H1 (cell line): ENCODE measurements at places on chromosomes 1 and 21.

- DNase-seq, result no peak
Observed at GRCh38 chr1:92329347-92330129, 30.7 kb downstream of the RPAP2 start.

DNA sequence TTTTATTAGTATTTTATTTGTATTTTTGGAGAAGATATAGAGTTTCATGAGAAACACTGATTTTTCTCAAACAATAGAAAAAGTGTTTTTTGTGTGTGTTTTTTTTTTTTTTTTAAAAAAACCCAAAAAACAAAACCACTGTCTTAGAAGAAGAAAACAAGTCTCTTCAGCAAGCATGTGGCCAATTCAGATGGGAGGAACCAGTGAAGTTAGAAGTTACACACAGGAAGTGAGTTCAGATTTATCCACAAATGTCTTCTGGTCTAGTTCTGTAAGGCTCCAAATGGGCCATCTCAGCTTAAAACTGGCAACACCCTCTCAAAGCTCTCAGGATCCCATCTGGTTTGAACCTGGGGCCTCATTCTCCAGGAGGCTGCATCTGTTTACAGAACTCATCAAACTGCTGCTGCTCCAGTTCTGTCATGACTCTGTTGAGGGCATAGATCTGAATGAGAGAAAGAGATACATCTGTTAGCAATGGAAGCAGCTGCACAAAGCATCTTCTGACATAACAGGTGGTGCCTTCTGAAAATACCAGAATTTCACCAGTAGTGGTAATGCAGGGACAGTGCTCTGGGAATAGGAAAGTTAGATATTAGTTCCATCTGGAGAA, 9.8 kb upstream of the ERMAP start:
- DNase-seq, result no peak

DNA sequence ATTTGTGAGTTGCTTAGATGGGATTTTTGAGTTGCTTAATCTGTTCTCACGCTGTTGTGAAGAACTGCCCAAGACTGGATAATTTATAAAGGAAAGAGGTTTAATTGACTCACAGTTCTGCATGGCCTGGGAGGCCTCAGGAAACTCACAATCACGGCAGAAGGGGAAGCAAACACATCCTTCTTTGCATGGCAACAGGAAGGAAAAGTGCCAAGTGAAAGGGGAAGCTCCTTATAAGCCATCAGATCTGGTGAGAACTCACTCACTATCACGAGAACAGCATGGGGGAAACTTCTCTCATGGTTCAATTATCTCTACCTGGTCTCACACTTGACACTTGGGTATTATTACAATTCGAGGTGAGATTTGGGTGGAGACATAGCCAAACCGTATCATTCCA, 10.3 kb downstream of the CLIC6 start:
- DNase-seq, result no peak

DNA sequence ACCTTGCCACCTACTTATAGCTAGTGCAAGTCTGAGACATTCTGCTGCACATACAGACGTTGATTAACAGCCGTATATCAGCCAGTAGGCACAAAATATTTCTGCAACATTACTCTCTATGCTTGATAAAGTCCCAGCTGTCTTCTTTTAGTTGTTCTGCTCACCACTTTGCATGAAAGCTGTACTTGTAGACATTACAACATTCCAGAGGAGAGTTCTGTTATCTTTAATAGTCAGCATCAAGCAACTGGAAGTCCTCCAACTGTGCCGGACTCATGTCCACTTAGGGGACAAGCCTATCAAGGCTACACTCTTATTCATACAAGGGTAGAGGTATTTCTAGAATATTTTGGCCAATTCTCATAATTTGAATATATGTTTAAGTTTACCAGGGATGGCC, 50.0 kb downstream of the CACHD1 start:
- no peak for DNase-seq

DNA sequence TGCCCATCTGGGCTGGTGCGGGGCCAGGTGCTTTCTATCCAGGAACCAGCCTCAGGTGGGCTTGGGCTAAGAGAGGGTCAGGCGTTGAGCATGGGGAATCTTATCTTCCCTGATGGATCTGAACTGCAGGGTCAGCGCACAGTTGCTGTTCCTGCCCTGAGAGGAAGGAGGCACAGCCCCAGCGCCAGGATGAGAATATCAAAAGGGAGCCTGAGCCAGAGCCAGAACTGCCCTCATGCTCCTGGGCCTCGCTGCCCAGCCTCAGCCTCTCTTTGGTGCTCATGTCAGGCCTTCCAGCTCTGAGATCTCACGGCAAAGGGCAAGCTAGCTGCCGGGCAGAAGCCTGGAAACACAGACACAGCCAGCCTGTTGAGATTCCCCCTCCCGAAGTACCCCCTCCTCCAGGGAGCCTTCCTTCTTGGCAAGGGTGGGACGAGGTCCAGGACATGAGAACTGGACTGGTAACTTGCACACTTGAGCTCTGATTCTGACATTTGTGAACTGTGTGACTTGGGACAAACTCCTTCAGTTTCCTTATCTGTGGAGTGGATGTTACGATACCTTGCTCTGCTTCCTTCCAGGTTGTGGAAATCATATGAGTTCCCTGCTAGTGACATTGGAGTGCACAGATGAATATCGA, 1.2 kb upstream of the LAD1 start:
- DNase-seq, result no peak

- DNase-seq, result no peak
Observed at GRCh38 chr1:171718216-171718615, 23.6 kb downstream of the VAMP4 start.

DNA sequence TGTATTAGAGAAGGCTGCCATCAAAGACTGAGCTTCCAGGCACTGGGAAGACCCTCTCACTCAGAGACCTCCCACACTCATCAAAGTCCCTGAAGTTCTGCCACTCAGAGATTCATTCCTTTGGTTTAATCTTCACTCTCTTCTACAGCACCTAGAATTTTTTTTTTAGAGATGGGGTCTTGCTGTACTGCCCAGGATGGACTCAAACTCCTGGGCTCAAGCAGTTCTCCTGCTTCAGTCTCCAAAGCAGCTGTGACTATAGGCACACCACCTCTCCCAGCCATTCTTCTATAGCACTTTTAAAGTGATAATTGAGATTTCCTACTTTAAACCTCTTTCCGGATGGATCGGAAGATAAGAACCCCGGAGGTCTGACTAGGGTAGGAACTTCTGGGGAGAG, 3.7 kb upstream of the HP1BP3 start:
- DNase-seq, result no peak

- DNase-seq, result no peak
Observed at GRCh38 chr1:225451340-225451739, 23.5 kb upstream of the LBR start.

- no peak for DNase-seq
Observed at GRCh38 chr21:15301736-15302135, 236.9 kb upstream of the NRIP1 start.

GRCh38 chr1:201709564-201710295, 119.2 kb upstream of the IPO9 start:
- DNase-seq, result peak; percentile 92

- peak; percentile 70 for DNase-seq
Observed at GRCh38 chr21:45640888-45641479, 2.5 kb upstream of the PCBP3 start.

DNA sequence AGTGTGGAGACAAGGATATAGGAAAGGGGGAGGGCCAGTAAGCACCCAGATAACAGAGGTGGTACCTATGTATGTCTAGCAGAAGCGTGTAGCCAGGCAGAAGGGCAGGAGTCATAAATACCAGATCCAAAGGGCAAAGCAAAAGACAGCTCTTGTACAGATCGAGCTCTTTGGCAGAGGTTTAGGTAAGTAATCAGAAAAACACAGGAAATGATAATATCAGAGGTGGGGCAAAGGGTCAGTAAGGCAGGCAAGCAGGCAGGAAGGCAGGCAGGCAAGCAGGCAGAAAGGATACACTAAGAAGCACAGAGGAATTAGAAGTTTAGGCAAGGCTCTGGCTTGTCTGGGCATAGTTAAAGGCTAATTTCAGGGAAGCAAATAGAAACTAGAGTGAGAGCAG, 22.7 kb upstream of the SLFNL1 start:
- no peak for DNase-seq
